ENCODE measurements at places on chromosomes 1 and 21.

DNA sequence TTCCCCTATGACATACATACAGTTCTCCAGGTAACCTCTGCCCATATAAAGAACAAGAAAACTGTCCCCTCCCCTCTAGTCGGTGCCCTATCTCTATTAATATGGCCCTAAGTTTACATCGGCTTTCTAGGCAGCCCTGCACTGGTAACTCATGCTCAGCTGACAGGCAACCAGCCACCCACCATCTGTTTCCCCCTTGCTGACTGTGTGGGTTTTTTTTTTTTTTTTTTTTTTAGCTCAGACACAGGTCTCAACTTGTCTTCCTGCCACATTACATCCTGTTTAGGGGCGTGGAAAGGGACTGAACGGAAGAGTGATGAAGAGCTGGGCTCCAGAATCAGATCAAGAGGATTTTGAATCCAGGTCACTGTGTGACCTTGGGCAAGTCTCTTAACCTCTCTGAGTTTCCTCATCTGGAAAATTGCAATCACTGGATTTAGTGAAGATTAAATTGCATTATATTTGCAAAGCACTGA is 14.0 kb downstream of the LAPTM5 start:
- DNase-seq: no peak

DNA sequence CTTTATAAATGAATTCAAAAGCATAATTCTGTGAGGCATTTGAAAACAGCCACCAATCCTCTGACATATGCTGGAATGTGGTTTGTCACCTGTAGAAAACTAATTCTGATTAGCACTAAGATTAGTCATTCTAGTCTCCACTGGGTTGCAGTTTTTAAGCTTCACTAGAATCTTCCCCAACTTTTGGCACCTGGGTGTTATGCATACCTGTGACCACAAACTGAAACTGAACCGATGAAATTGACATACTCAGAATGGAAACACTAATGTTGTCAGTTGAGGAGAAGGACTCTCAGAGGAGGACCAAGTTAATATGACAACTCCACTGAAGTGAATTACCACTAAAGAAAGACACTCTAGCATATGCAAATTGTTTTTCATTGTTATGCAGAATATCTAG is 285.8 kb upstream of the NEGR1 start:
- DNase-seq: no peak

DNA sequence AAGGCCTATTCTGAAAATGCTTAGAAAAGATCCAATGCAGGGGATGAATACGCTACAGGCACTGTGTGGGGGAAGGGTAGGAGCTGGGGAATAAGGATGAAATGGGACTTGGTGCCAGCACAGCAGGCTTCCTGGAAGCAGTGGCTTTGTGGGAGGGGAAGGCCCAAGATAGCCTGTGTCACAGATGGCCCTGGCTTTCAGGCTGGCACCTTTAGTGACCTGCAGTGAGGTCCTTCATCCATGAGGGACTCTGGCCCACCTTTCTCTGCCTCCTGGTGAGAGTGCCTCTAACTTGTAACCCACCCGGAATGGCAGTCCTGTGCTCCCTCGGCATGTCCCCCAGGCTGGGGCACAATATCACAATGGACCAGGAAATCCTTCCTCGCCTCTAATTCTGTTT is 919 bp downstream of the CHI3L1 start:
- DNase-seq: no peak

DNA sequence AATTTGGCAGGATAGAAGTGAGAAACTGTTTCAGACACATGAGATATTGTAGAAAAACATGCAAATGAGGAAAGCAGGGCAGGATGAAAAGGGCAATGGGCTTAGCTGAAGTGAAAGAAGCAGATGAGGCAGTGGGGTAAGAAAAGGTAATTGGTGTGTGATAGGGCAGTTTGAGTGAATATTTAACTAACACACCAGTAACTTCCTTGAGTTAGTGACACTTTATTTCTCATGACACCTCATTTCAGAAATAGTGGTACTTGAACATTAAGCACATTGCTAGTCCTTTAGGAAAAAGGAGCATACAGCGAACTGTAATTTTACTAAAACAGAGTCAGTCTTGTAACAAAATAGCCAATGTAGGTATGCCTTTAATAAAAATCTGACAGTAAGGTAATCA is 415.0 kb downstream of the DPYD start:
- DNase-seq: no peak
